Activated CD4-positive, CD25-positive, alpha-beta regulatory T cell treated with anti-CD3 and anti-CD28 coated beads, Interleukin-2, amount 50 U/mL, for 72 hours (primary cell): ENCODE measurements at places on chromosomes 12 and 14.

- DNase-seq = no peak
Observed at GRCh38 chr12:89474615-89475014, 50.0 kb downstream of the GALNT4 start.

GRCh38 chr12:57091638-57092528 is 3.0 kb downstream of the NAB2 start:
- DNase-seq = peak; percentile 29

GRCh38 chr14:92471919-92472318 is 41.7 kb upstream of the RIN3 start:
- no peak for DNase-seq

DNA sequence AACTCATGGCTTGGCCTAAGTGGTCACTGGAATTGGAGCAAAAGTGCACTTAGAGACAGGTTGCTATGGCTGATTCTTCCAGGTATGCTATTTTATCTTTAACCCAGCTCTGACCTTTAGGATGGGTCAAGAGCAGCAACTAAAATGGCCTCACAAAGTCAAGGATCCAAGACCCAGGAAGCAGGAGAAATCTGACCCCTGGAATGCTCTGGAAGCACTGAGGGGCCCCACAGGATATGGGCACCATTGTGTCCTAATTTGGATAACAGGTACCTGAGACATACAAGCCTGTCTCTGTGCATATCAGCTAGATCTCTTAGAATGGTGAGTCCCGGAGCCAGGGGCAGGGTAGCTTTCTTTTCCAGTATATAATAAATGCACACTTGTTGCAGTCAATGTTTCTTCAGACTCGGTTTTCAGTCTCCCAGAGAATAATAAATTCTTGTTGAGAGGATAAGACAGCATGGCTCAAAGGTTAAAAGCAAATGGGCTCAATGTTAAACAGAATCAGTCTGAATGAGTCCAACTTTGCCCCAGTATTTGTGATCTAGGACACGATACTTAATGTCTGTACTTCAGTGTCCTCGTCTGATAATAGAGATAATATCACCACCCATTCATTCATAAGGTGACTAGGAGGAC is 29.3 kb upstream of the TMCC3 start:
- DNase-seq = no peak

DNA sequence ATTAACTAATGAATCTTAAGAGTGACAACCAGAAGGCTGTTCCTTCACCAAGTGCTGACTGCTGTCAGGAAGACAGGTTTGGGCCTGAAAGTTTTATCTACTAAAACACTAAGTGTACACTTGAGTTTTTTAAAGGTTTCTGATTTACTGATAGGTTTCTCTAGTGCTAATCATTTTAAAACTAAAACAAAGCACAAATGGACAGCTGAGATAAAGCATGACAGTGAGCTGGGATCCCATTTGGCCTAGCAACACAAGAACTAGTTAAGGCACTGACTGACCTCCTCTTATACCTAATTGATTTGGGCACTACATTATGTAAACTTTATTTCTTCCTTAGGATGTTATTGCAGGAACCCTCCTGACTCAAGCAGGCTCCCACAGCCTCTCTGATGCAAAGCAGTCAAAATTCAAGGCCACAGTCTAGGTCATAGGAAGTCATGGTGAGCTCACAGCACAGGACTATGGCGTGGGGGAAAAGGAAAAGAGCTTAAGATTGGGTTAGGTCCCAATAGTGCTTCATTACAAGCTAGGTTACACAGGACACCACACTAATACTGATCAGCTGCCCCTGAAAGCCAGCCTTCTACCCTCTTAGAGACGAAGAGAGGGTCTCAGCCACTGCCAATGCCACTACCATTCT is 3.5 kb downstream of the STXBP6 start:
- no peak for DNase-seq

DNA sequence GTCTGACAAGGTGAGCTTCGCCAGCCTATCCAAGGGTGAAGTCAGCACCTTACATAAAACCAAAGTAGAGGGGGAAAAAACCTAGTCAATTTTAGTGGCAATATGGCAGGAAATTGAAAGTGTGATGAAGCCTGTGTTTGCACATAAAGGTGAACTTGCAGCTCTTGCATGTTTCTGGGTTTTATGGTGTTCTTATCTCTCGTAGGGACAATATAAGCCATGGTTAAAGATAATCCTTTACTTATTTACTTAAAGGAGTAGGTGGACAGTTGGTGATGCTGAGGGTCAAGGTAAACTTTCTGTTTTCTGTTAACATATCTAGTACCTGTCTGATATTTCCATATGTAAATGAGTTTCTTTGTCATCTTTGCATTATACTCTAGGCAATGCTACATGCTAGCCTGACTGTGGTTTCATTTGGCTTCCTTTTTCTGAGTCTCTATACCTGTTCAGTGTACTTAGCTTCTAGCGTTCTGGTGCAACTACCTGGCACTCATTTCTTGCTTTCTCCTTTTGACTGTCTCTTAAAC is 32.8 kb downstream of the CCDC91 start:
- no peak for DNase-seq

DNA sequence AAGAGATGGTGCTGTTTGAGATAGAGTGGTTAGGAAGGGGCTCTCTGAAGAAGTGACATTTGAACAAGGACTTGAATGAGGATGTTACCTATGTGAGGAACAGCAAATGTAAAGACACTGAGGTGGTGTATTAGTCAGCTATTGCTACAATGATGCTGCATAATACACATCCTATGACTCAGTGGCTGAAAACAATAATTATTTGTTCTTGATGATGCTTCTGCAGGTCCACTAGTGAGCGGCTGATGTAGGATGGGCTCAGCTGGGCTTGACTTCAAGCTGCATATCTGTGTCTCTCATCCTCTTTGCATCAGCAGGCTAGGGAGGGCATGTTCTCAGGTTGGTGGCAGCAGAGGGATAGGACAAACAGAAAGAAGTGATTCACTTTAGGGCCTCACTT is 21.4 kb upstream of the CLMN start:
- no peak for DNase-seq

- no peak for DNase-seq
Observed at GRCh38 chr12:132289356-132290202, 39.8 kb downstream of the GALNT9 start.

GRCh38 chr12:58847901-58848600 is 72.3 kb downstream of the LRIG3 start:
- no peak for DNase-seq

GRCh38 chr14:101817501-101818001 is 56.0 kb downstream of the PPP2R5C start:
- DNase-seq = no peak

GRCh38 chr12:56571121-56571520 is 49.5 kb downstream of the RBMS2 start:
- no peak for DNase-seq

DNA sequence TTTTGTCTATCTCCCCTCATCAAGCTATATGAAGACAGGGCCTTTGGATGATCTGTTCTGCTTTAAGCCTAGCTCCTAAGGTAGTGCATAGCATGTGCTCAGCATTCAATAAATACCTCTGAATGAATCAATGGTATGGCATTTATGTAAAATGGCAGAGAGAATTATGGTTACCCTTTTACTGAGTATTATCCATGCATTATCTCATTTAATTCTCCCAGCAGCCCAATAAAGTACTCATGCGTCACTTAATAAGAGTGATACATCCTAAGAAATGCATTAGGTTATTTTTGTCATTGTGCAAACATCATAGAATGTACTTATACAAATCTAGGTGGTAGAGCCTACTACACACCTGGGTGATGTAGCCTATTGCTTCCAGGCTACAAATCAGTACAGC is 269.7 kb downstream of the KSR2 start:
- DNase-seq = no peak

- DNase-seq = no peak
Observed at GRCh38 chr14:95199298-95199983, 42.1 kb upstream of the DICER1 start.

DNA sequence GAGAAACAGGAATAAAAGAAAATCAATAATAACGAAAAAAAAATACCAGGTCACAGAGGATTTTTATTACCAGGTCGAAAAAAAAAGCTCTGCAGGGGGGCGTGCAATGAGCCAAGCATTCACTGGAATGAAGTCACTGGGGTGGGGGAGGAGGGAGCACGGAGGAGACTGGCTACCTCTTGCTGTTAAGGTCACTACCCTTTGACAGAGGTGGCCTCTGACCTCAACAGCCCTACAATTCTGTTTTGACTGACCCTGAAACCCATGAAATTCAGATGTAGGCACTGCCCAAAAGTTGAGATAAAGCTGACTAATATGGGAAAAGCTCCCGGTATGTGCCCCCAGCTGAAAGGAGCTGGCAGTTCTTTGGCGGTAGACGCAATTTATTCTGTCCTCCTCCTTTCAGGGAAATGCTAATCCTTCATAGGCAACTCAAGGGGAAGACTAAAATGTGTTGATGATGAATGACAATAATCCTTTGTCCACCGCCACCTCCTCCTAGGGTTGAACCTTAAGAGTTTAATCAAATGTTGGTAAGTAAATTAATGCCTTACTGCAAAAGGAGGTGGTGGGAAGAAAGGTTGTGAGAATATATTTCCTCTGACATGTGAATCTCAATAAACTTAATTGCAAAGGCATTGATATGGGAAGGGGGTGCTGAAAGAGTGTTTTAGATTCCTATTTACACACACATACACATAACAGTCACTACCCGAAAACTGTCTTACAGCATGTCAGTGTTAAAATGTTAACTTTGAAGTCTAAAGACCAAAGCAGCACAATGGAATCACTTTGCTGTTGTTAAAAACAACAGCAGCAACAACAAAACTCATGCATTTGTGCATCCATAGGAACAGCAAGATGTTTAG is 6.3 kb upstream of the RIC8B start:
- DNase-seq = no peak

DNA sequence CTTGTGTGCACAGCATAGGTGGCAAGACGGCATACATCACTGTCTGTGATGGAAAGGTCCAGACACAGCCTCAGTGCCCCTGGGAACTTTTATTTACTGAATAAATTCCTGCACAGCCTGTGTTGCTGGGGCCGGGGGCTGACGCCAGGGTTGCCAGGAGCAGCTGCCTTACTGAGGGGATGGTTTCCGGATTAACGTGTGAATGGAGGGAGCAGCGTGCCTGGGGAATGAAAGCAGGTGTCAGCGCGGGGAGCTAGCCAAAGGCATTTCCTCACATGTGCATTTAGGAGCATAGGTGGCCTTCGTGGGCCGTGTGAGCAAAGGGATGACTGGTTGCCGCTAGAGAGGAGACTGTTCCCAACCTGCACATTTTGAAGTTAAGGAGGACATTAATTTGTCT is 41.6 kb downstream of the SFSWAP start:
- no peak for DNase-seq

DNA sequence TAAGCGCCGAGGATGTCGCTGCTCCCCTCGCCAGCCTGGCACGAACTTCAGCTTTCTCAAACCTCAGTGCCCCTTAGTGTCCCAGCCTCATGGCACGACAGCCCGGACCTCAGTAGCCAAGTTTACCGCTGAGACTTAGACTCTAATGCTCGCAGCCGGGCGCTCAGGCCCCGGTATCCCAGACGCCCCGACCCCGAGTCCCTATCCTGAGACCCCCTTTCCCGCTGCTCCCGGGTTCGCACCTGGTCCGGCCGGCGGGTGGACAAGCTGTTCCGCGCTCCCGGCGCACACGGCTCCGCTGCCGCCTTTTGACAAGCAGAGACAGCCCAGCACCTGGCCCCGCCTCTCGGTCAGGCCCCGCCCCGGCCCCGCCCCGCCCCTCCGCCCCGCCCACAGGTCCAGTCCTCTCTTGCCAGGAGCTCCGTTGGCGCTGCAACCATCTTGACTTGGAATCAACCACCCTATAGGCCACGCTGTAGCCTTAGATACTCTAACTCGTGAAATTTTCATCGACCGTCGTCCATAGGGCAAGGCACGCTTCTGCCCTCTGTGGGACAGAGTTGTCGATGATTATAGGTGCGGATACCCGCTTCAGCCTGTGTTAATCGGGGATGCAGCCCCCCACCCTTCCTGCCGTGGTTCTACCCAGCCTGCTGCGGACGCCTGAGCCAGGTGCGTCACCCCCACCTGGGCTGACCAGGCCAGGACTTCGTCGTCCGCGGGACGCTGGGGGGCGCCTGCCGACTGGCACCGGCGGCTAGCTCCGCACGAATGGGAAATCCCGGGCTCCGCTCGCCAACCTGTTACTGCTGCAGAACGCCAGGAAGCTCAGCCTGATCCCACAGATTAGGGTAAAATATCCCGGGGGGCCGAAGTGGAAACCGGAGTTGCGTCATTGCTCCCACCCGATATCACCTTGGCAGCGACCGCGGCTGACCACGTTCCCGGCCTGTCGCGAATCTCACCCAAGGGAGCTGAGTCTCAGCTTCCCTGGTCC is at the start of gene VDR:
Gene VDR, minus strand, starts transcription at position 282 of the 997 bp plus-strand sequence. CDS start 25,881 bp downstream, outside the sequence.
- DNase-seq = peak; percentile 71

GRCh38 chr14:73630009-73630780 is 14.6 kb upstream of the DNAL1 start:
- no peak for DNase-seq

GRCh38 chr12:15851045-15851620 is 31.1 kb upstream of the STRAP start:
- DNase-seq = no peak

GRCh38 chr14:87252103-87252502 is 740.9 kb downstream of the GALC start:
- DNase-seq = no peak

DNA sequence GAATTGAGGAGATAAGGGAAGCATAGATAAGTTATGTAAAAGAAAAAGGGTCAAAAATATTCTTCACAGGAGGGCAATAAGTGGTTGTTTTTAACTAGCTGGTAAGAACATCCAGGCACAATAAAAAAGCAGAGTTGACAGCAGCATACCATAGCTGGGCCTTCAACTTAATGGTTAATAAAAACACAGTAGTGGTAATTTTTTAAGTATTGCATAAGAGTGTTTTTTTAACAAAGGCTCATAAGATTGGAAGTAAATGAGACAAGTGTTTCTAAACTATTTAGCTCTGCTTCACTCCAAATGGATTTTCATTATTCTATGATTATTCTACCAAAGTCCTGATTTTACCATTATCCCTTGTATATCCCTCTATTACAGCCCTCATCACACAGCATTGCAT is 140.1 kb upstream of the TSPAN8 start:
- no peak for DNase-seq

DNA sequence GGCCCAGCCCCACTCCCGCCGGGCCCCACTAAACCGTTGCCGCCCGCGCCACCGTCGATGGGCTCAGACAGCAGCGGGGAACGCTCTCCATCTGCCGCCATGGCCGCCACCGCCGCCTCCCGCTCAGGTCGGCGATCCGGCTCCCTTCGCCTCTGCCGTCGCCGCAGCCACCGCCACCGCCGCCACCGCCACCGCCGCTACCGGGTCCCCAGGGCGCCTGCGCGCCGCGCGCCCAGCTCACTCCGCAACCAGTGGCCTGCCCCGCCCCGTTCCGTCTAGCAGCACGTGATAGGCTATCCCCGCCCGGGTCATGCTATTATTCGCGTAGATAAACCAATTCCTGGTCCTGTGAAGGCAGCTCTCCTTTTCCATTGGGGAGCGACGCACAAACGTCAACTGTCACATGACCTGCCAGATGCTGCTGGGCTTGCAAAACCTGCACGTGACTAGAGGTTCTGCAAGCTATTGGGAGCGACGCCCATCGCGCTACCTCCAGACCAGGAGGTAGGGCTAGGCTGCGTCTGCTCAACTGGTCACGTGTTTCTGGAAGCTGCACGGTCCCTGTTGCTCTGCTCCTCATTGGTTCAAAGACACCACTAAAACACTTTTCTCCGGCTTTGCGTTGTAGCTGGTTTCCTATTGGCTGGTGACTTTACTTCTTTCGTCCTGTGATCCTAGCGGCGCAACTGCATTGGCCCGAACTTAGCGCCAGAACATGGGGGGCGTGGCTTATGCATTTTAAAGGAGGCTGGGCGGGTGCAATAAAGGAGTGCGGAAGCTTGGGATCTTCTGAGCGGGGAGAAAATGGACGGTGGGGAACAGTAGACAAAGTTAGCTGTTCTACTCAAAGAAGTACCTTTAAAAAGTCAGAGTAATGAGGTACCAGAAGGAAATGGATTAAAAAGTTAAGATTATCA is at the start of gene PIP4P1:
Gene PIP4P1, minus strand, starts transcription at position 210 of the 917 bp plus-strand sequence. Its CDS starts 109 bp downstream, at position 101.
- DNase-seq = peak; percentile 97
